Stomach (tissue), 19 donors: ENCODE measurements at places on chromosomes 5 and 9. TPM values are rescaled to one million over a fixed set of nuclear protein-coding genes. Genes with fewer than 3 reads are reported as not detected.
A peak's percentile ranks its signal among the peaks of the same experiment; 100 is the strongest.

FABP6 gene
- not detected for total RNA-seq

SPINK4 gene
- not detected for total RNA-seq

GRM6 gene
- not detected for total RNA-seq

CBY3 gene
- total RNA-seq = not detected

FBN2 gene
- total RNA-seq = 42.8 TPM

SOWAHA gene
- 8.5 TPM for total RNA-seq

DNA sequence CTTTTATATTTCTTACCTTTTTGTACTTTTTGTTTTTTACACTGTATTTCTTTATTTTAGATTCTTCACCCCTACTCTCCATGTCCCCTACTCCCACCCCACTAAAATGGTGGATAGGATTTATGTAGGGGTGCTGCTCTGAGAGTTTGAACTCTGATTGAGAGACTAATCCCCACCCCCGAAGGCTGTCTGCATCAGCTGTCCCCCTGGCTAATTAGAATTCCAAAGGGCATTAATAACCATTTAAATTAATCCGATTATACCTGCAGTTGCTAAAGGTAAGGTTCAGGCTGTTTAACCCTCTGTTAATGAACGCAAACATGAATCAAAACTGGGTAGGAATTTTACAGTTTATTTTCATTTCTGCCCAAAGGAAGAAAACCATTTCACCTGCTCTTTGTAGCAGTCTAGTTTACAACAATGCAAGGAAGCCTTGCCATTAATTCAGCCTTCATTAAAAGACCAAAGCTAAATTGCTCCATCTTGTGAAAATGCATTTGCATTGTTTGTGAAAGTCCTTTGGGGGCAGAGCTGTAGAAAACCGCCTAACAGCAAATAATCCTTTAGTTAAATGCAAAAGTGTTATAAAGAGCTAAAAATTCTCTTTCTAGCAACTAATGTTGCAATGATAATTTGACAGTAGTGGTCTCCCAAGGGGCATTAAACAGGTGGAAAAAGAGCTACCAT, 71.2 kb downstream of the ZCCHC7 start:
- DNase-seq = no peak
- H3K4me1 ChIP-seq = no peaks in the 10 kb centered on the region
- no peak overlapping the region for H3K27ac ChIP-seq
- no peaks in the 10 kb centered on the region for H3K36me3 ChIP-seq

DNA sequence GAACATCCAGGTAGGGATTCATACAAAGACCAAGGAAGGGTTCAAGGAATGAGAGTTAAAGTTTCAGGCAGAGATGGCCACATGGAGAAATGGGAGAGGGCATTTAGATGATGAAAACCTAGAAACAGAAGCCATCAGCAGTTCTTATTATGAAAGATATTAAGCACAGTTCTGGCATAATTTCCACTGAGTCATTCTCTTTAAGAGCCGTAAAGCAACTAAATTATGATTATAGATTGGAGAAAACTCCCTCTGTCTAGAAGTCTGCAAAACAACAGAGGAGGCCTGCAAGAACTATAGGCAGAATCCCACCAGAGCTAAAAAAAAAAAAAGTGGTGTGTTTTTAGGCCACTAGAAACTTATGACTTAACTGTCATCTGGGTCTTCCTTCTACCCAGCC, 157.1 kb upstream of the MPDZ start:
- no peak overlapping the region for H3K4me3 ChIP-seq
- no peaks in the 10 kb centered on the region for H3K36me3 ChIP-seq
- H3K27me3 ChIP-seq = no peaks in the 10 kb centered on the region
- DNase-seq = no peak

DNA sequence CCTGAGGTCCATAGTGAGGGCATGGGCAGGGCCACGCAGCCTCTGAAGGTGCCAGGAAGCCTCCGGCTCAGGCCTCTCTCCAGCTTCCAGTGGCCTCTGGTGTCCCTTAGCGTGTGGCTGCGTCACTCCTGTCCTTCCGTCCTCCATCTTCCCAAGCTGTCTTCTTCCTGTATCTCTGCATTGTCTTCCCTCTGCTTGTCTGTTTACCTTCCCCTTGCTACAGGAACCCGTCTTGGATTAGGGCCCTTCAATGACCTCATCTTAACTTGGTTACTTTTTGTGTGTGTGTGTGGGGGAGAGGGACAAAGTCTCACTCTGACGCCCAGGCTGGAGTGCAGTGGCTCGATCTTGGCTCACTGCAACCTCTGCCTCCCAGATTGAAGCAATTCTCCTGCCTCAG, 14.4 kb downstream of the ASS1 start:
- no peaks in the 10 kb centered on the region for H3K4me1 ChIP-seq
- no peaks in the 10 kb centered on the region for H3K27me3 ChIP-seq
- peaks cover 26% of the 10 kb centered on the region for H3K36me3 ChIP-seq
- no peak for DNase-seq
- no peak overlapping the region for H3K27ac ChIP-seq

- peaks cover 27% of the 10 kb centered on the region for H3K4me1 ChIP-seq
- H3K36me3 ChIP-seq = no peaks in the 10 kb centered on the region
- H3K27me3 ChIP-seq = no peaks in the 10 kb centered on the region
- DNase-seq = peak; percentile 77
- no peak overlapping the region for H3K4me3 ChIP-seq
- peak overlapping the region; percentile 68 for H3K27ac ChIP-seq
Measured at GRCh38 chr9:761176-761792, 80.2 kb upstream of the DMRT1 start.

- H3K27me3 ChIP-seq = no peaks in the 10 kb centered on the region
- peaks cover 50% of the 10 kb centered on the region for H3K4me1 ChIP-seq
- H3K27ac ChIP-seq = no peak overlapping the region
- DNase-seq = peak; percentile 26
- peaks cover 2% of the 10 kb centered on the region for H3K36me3 ChIP-seq
- no peak overlapping the region for H3K4me3 ChIP-seq
Measured at GRCh38 chr9:135887585-135888050, 19.7 kb downstream of the CAMSAP1 start.

GRCh38 chr9:134112561-134112960, 23.3 kb upstream of the WDR5 start:
- H3K4me1 ChIP-seq = no peaks in the 10 kb centered on the region
- DNase-seq = no peak
- no peak overlapping the region for H3K27ac ChIP-seq
- H3K27me3 ChIP-seq = no peaks in the 10 kb centered on the region
- H3K4me3 ChIP-seq = no peak overlapping the region
- no peaks in the 10 kb centered on the region for H3K36me3 ChIP-seq

DNA sequence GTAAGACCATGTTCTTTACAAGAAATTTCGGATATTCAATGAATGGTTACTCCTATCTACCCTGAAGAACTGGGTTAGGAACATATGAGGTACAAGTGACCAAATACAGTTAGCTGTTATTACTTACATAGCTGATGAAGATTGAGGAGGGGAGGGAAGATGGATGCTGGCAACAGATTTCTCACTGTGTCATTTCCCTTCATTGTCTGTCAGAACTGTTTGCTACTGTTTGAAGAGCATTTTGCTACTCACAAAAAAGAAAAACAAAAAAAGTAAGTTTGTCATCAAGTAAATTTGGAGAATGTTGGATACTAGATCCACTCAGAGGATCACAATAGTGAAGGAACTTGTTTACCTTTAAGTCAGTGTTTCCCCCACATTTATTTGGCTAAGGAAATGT, 53.7 kb downstream of the ENC1 start:
- peaks cover 11% of the 10 kb centered on the region for H3K4me1 ChIP-seq
- H3K36me3 ChIP-seq = no peaks in the 10 kb centered on the region
- H3K27ac ChIP-seq = no peak overlapping the region
- H3K27me3 ChIP-seq = no peaks in the 10 kb centered on the region
- no peak for DNase-seq

DNA sequence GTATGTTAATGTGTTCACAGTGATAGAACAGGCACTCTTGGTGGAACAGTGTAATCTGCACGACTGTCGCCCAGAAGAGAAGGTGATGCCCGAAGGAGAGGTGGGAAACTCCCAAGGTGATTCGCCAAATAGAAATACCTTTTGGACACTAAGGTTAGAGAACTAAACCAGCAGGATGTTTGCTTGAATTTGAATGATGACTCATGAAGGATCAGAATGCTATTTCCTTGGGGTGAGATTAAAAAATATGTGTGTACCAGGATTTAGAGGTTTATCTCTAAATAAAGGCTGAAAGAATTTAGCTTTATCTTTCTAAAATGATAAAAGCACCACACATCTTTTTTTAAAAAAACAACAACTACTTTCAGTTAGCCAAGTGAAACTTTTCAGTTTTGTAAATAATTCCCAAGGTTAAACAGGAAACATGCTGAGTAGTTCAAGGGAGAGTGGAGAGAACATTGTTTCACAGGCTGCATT, 297.4 kb upstream of the TAS2R1 start:
- no peak overlapping the region for H3K4me3 ChIP-seq
- no peaks in the 10 kb centered on the region for H3K36me3 ChIP-seq
- H3K27ac ChIP-seq = no peak overlapping the region
- no peaks in the 10 kb centered on the region for H3K27me3 ChIP-seq
- DNase-seq = no peak

- H3K4me3 ChIP-seq = no peak overlapping the region
- H3K4me1 ChIP-seq = no peaks in the 10 kb centered on the region
- no peak overlapping the region for H3K27ac ChIP-seq
- no peak for DNase-seq
- H3K36me3 ChIP-seq = no peaks in the 10 kb centered on the region
- no peaks in the 10 kb centered on the region for H3K27me3 ChIP-seq
Measured at GRCh38 chr9:31188496-31188895, 1195.9 kb upstream of the ACO1 start.

- peak overlapping the region; percentile 99 for H3K27ac ChIP-seq
- no peaks in the 10 kb centered on the region for H3K27me3 ChIP-seq
- H3K4me3 ChIP-seq = peak overlapping the region; percentile 96
- H3K4me1 ChIP-seq = peaks cover 81% of the 10 kb centered on the region
- H3K36me3 ChIP-seq = no peaks in the 10 kb centered on the region
Measured at GRCh38 chr5:138543730-138544104, 681 bp upstream of the ETF1 start.

- no peak overlapping the region for H3K4me3 ChIP-seq
- no peak overlapping the region for H3K27ac ChIP-seq
- peaks cover 10% of the 10 kb centered on the region for H3K4me1 ChIP-seq
- H3K27me3 ChIP-seq = no peaks in the 10 kb centered on the region
- DNase-seq = no peak
Measured at GRCh38 chr5:145345511-145346287, 489.4 kb downstream of the PRELID2 start.

DNA sequence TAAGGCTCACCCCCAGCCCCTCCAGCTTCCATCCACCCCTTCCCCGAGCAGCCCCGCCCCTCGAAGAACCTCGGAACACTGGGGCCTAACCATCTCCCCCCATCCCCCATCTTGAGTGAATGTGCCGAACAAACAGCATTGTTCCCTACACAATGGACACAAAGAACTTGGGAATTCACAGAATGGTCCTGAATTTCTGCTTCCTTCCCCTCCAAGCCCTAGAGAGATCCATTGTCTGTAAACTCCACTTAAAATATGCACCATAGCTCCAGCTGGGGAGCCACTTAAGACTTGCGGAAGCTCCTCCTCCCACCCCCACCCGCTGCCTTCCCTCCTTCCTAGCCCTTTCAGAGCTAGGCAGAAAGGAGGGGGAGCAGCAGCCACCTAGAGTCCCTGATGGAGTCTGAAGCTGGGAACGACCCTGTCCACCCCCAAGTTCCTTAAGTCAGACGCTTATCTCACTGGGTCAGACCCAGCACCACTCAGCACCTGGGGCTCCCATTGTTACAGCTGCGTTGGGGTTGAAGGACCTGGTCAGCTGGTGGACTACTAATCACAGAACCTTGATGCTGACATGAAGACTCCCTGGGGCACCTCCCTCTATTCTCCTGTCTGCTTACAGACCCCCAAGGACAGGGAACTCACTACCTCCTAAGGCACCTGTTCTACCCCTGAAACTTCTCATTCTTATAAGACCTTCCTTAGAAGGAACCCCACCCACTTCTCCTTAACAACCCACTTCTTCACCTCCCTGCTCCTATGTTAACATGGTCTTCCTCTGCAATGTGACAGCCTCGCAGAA, 61.4 kb downstream of the PCDH1 start:
- H3K4me3 ChIP-seq = no peak overlapping the region
- H3K4me1 ChIP-seq = peaks cover under 1% of the 10 kb centered on the region
- H3K36me3 ChIP-seq = no peaks in the 10 kb centered on the region
- H3K27ac ChIP-seq = peak overlapping the region; percentile 58
- peaks cover 34% of the 10 kb centered on the region for H3K27me3 ChIP-seq

DNA sequence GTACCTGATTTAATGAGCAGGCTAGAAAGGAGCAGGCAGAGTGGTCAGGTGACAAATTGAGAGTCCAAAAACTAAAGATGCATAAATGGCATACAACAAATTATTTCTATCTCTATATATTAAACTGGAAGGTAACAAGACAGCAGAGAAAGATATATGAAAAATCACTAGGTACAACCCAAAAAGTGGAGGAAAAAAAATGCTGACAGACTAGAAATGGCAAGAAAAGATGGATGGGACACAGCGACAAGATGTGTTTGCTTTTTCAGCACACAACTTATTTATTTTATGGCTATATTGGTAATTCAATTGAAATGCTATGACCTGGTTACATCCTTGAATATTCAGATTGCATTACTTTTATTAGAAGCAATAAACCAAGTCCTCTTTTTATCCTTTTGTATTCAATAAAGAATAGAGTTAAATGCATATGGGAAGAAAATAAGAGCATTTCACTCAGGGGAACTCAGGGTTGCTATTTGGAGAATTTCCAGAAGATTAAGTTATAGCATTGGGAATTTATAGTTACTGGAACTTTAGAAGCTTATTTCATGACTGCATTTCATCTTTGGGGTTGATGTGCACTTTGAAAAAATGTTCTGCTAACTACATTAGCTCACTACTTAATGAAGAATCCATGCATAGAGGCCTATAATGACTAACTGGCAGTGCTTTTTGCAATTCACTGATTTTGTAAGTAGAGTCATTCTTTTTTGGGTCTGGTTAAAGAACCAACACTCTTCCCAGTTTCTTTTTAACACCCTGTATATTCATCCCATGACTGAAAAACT, 566.6 kb upstream of the TUSC1 start:
- H3K27ac ChIP-seq = no peak overlapping the region
- H3K4me3 ChIP-seq = no peak overlapping the region
- no peaks in the 10 kb centered on the region for H3K36me3 ChIP-seq
- no peaks in the 10 kb centered on the region for H3K27me3 ChIP-seq

DNA sequence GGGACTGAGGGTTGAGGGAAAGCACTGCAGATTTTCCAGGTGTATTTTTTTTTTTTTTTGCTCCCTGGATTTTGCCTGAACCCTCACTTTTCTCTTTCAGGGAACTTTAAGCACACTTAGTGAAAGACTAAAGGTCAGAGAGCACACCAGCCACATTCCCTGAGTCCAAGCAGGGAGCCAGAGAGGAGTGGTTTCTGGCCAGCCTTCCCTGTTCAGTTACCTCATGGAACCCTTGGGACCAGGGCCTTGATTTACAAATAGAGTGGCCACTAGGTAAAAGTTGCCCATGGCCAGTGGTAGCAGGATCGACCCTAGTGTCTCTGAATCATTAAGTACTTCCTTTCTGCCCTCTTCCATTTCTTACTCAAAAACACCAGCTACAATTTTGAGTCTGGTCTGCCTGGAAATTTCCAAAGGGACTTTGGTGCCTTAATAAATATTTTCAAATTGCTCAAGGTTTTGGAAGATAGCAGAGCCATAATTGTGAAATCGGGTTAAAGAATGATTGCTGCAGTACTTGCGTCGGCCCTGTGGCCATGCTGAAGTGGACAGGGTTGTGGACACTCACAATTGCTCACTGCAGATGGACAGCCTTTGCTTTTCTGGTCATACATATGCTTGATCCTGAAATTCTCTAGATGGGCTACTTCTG, 14.5 kb downstream of the PALM2AKAP2 start:
- H3K27me3 ChIP-seq = no peaks in the 10 kb centered on the region
- peak overlapping the region; percentile 47 for H3K27ac ChIP-seq

GRCh38 chr9:34037626-34038025, 11.1 kb downstream of the UBAP2 start:
- DNase-seq = no peak
- H3K27ac ChIP-seq = no peak overlapping the region
- no peaks in the 10 kb centered on the region for H3K27me3 ChIP-seq
- H3K4me3 ChIP-seq = no peak overlapping the region
- no peaks in the 10 kb centered on the region for H3K36me3 ChIP-seq
